ENCODE measurements at places on chromosomes 2 and 18.

- DNase-seq = no peak
Observed at GRCh38 chr2:106117347-106117746, 76.8 kb downstream of the UXS1 start.

- DNase-seq = no peak
Observed at GRCh38 chr2:167215595-167215994, 327.3 kb downstream of the XIRP2 start.

DNA sequence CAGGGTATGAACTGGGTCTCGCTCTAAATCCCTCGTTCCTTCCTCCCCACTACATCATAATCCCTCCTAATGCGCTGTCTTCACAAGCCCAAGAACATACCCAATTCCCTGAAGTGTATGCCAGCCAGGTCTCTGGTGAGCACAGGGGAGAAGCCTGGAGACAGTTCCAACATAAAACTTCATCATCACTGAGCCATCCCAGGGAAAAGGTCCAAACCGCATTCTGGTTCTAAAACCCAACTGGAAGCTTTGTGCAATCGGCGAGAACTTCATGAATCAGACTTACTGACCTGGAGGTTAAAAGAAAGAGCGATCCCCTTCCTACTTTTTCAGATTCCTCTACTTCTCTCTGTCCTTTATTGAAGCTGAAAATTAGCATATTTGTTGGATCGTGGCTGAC lies 132.7 kb downstream of the ALPK2 start:
- no peak for DNase-seq

GRCh38 chr2:119142824-119143223 lies 15.7 kb downstream of the C1QL2 start:
- no peak for DNase-seq
